ENCODE measurements at places on chromosomes 3 and 15. TPM values are rescaled to one million over a fixed set of nuclear protein-coding genes. Genes with fewer than 3 reads are reported as not detected.
A peak's percentile ranks its signal among the peaks of the same experiment; 100 is the strongest.

DNA sequence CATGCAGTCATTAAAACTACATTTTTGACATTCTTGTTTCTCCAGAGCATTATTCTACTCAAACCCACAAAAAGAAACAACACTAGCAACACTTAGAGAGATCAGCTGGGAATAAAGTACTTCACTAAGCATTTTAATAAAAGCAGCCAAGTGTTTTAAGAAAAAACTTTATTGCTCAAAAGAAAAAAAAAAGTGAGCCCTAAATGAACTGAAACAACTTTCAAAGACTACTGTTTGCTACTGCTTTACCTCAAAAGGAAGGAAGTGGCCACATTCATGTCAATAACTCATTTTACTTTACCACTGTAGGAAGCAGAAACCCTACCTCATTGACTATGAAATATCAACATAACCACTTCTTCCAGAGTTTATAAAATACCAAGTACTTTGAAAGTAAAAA lies 91.3 kb downstream of the UACA start:
- DNase-seq: no peak

DNA sequence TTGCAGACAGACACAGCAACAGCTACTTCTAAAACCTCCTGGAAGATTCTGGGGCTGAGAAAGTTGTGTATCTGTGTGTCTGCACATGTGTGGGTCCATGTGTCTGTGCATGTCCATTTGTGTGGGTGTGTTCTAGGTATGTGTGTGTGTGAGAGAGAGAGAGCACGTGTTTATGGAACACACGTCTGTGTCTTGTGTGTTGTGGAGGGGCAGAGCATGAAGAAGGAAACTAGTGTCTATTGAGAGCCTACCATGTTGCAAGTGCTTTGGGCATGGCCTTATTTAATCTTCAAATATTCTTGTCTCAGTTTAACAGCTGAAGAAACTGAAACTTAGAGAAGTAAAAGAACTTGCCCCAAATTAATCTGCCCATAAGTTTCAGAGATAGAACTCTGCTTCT lies 327.5 kb downstream of the UACA start:
- DNase-seq: no peak

DNA sequence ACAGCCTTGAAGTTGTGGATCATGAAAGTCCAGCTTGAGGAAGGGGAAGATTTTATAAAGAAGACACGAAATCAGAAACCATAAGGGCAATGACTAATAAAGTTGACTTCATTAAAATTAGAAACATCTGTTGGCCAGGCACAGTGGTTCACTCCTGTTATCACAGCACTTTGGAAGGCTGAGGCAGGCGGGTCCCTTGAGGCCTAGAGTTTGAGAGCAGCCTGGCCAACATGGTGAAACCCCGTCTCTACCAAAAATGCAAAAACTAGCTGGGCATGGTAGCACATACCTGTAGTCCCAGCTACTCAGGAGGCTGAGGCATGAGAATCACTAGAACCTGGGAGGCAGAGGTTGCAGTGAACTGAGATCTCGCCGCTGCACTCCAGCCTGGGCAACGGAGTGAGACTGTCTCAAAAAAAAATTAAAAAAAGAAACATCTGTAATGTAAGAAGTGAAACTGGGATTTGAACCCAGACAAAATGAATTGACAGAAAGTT lies 7.9 kb upstream of the UBXN7 start:
- DNase-seq: peak; percentile 35

GRCh38 chr15:90750186-90750585 lies 33.0 kb downstream of the BLM start:
- no peak for DNase-seq

DNA sequence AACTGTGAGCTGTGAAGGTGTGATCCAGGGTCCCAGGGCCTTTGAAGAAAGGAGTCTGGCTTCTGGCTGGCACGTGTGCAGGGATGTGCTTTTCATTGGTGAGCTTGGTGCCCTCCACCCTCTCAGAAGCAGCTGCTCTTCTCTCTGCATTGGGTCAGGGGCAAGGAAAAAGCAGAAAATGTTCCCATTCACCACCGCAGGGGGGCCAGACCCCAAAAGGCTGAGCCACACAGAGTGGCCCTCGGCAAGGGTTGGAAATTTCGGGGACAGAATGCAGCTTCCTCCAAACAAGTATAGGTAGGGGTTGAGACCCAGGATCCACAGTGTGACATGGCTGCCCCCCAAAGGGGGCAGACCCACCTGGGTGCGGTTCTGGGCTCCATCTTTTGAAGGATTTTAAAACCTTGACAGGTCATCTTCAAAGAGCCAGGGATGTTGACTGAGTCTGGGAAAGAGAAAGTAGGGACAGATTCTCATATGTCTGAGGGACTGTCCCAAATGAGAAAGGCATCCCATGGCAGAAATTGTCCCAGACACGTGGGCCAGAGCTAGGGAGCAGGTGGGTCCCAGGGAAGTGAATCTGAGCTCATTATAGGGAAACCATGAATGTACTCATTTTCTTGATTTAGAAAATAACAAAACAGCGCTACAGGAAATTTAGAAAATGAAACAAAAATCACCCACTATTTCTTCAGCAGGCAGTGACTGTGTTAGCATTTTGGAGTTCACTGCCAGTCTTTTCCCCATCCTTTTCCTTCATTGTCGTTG lies 2.7 kb downstream of the CSK start:
- no peak for DNase-seq

- no peak for DNase-seq
Measured at GRCh38 chr15:90376789-90377188, 11.3 kb upstream of the IQGAP1 start.

DNA sequence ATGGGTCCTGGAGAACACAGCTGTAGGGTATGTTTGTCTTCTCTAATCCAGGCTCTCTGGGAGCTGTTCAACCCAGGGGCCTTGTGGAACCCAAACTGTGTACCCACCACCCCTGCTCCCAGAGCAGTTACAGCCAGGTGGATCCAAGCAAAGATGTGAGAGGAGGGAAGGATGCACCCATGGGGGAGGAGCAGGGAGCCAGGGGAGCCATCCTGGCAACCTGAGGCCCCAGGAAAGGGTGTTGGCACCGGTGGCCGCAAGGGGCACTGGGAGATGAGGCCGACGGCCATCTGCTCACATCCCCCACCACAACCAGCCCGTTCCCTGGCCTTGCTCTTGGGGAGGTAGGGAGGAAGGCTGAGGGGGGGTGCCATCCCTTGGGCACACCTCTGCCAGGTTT lies 43.2 kb downstream of the CMTM6 start:
- DNase-seq: no peak

DNA sequence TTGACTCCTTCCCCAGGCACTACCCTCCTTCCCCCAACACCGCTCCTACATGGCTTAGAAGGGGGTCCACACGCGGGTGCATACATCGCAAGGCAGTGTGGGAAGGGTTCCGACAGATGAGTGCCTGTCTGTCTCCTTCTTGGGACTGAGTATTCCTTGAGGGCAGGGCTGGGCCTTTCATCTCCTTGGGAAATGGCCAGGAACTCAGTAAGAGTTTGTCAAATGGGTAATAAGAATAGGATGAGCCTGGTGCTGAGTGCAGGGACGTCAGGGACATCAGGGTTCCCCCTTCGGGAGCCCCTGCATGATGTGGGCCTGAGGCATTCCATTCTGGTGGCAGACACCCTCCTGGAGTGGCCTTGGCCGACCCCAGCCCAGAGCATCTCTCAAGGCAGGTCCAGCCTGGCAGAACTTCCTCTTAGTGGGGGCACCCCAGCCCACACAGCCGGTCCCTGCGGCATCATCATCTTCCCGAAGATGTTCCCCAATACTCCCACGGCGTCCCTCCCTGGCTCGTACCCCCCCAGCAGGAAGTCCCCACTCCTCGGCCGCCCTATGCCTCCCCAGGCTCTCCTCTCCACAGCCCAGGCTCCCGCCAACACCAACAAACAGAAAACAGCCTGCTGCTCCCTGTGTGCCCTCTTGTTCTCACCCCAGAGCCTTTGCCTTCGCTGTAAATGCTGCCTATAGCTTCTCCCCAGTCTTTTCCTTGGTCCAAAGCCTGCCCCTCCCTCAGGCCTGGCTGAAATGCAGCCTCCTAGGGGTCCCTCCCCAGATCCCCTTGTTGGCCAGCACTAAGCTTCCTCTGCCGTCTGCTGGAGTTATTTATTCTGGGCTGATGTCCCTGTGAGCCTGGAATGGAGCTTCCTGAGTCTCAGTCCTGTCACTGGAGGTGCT lies 67.5 kb upstream of the LCTL start:
- DNase-seq: no peak

- DNase-seq: no peak
Measured at GRCh38 chr3:41448396-41448795, 249.1 kb downstream of the CTNNB1 start.

- no peak for DNase-seq
Measured at GRCh38 chr3:131081224-131081623, 54.5 kb downstream of the NEK11 start.

GRCh38 chr3:41907330-41908073 lies 54.4 kb downstream of the ULK4 start:
- DNase-seq: no peak

DNA sequence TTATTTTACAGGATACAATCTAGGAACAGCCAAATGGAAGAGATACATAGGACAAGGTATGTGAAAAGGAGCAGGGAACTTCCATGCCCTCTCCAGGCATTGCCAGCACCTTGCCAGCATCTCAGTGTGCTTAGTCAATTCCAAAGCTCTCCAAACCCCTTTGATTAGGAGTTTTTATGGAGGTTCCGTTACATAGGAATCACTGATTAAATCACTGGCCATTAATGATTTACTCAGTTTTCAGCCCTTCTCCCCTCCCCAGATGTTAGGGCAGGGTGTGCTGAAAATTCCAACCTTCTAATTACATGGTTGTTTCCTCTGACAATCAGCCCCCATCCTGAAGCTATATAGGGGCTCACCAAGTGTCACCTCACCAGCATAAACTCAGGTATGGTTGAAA lies 11.5 kb downstream of the MYLK start:
- DNase-seq: no peak

- no peak for DNase-seq
Measured at GRCh38 chr3:59704292-59704691, 654.5 kb upstream of the CFAP20DC start.

GRCh38 chr15:40877694-40878093 lies 3.7 kb upstream of the RHOV start:
- no peak for DNase-seq

DNA sequence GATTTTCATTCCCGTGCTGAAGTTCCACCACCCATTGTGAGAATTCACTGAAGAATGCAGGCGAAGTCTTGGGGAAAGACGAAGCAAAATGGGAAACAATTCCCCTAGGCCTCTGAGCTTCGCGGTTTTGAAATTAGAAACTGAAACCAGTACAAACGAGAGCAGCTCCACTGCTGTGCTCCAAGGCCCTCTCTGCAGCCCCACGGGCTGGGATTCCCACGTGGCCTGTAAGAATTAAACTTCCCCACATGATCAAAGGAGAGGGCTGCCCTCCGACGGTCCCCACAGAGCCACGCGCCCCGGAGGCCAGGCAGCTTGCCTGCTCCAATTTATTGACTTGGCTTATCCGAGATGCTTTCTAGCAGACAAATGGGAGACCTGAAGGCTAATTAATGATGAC lies 144.0 kb downstream of the GREM1 start:
- DNase-seq: peak; percentile 48

GRCh38 chr3:12394569-12395271 lies 89.6 kb upstream of the TSEN2 start:
- no peak for DNase-seq

- DNase-seq: no peak
Measured at GRCh38 chr15:36567445-36567844, 12.0 kb upstream of the CDIN1 start.

DNA sequence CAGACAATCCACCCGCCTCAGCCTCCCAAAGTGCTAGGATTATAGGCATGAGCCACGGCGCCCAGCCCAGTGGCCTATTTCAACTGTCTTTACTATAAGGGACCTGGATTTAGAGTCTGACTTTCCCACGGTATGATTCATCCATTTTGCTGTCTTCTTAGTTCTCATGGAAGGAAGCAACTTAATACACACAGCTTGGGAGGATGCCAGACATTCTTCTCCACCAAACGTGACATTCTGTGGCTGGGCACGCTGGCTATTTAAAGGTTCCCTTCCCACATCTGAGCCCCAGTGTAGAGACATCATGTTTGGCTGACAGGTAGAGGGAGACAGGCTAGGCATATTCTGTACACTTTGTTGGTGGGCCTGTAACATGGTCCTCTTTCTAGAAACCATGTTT lies 26.2 kb downstream of the FAM43A start:
- peak; percentile 81 for DNase-seq

DNA sequence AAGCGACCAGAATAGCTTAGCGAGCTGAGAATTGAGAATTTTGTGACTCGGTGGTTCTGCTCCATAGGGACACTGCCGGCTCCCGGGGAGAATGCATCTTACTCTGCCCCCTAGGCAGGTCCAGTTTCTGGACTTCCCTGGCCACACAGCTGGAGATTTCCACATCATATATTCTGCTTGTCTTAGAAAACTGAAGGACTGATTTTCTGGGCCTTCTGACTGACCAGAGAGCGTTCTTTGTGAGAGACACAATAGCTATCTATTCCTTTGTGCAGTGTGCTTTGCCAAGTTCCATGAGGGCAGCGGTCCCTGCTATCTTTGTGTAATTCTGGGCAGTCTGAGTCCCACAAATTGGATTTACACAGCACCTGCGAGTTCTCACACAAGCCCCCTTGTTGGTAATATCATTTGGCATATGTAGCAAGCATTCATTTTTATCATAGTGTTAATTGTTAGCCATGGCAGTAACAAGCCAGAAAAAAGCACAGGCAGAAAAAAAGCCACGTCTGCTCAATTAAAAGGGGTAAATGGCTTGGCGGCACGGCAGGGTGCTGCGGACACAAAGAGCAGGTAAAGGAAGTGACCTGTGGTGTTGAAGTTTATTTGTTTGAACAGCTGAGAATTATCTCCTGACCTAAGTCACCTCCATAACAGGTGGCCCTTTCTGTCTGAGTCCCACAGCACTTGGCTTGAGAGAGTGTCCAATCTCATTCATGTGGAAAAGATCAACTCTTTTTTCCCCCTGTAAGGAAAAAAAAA lies 688.7 kb downstream of the TUSC7 start:
- DNase-seq: no peak

DNA sequence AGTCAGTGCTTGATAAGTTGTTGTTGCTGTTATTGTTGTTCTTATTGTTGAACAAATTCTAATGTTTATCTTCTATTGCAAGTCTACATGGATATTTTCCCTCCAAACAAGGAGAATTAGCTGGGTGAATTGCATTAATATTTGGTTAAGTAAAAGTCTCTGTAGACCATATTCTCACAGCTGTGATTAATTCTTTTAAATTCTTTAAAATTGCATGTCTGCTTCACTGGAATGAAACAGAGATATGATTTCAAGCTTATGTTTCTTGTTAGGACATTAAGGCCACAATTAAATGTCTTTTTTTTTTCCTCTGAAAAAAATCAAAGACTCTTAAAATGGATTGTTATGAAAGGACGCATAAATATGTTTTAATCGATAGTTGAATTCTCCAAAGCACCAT lies 153.4 kb downstream of the EBLN2 start:
- peak; percentile 10 for DNase-seq

- DNase-seq: no peak
Measured at GRCh38 chr3:5298453-5298852, 110.9 kb downstream of the EDEM1 start.

Gene GOLGA8O
- total RNA-seq: not detected

Gene PLD1
- total RNA-seq: 4.6 TPM

Gene RNF7
- 109 TPM for total RNA-seq

Gene ZNF619
- total RNA-seq: 3.3 TPM

Gene TMEM207
- not detected for total RNA-seq

Gene FAM107A
- not detected for total RNA-seq

Gene TMEM266
- total RNA-seq: not detected

Gene GFM1
- total RNA-seq: 53.0 TPM

Gene CCDC66
- 16.6 TPM for total RNA-seq

Gene CKMT1A
- total RNA-seq: 0.41 TPM

Gene ST3GAL6
- total RNA-seq: 8.2 TPM

Gene SLC15A2
- 33.3 TPM for total RNA-seq

Gene HIGD2B
- not detected for total RNA-seq

Gene GOLGA8N
- 3.1 TPM for total RNA-seq

Gene CYP8B1
- total RNA-seq: not detected

Gene OIP5
- 31.0 TPM for total RNA-seq

Gene CFAP20DC
- total RNA-seq: 1.3 TPM
